CD4-positive, alpha-beta T cell treated with Interleukin-15 for 1 hour (primary cell): ENCODE measurements at places on chromosomes 6 and 20.

- no peak for DNase-seq
These were observed 46.1 kb downstream of the GMPR start for GRCh38 chr6:16284472-16284871.

- DNase-seq = no peak
These were observed 239.4 kb downstream of the PHACTR1 start for GRCh38 chr6:12955956-12956355.

GRCh38 chr6:29597184-29597583 is 12.3 kb downstream of the OR2H2 start:
- no peak for DNase-seq

DNA sequence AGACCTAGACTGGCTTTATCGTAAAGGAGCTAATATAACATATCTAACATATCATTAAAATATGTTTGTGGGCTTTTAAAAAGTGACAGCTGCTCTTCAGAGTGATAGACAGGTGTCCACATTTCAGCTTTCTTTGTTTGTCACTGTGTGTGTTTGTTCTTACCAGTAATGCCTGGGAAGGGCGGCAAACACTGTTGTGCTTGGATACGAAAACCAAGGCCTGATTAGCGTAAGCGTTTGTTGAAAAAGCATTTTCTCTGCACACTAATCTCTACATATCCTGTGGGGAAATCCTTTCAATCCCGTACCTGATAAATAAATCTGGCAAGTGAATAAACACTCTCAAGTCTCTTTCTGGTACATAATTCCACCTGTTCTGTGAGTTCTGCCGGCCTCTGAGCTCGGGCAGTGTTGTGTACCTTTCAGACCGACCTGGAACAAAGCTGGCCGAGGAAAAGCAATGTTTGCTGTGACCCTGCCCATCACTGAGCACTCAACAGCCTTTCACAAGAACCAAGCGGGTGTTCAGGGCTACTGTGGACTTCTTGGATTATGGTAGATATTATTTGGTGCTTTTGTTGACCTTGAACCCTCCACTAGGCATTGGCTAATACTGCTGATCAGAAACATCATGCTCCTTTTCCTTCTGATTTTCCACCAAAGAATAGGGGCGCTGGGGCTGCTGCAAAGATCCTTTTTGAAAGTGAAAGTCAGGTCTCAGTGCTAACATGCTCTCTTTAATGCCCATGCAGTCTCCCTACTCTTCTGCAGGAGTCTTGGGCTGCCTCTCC is 100.4 kb downstream of the CD83 start:
- DNase-seq = no peak

DNA sequence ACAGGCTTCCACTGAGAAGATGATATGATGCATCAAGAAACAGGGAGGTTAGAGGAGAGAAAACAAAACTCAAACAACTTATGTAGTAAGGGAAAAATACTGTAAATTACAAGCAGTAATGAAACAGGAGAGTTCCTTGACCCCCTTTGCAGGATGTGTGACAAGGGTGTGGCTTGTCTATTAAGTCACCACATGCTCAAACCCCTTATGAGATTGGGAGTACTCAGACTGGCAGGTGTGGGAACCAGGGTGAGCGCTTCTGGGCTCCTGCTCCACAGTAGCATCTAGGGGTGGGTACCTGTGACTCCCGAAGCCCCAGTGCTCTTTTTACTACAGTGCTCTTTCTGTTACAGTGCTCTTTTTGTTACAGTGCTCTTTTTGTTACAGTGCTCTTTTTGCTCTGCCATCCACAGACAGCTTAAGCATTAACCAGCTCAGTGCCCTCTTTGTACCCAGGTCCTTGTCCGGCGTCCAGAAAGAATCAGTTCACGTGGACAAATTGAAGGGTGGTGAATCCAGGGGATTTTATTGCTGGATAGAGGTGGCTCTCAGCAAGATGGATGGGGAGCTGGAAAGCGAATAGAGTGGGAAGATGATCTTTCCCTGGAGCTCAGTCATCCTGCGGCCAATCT is 28.7 kb downstream of the OLIG3 start:
- no peak for DNase-seq

DNA sequence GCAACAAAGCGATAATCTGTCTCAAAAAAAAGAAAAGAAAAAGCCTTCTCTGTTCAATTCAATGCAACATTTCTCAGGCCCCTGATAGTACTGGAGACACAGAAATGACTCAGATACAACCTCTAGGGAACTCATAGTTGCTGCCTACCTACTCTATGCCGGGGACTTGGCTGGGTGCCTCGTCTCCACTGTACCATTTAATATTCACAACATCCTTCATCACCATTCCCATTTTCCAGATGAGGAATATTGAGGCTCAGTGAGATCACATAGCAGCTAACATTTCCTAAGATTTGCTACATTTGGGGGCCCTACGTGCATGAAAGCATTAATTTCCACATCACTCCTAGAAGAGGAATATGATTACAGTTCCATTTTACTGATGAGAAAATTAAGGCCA is 7.5 kb downstream of the NOL4L start:
- no peak for DNase-seq

DNA sequence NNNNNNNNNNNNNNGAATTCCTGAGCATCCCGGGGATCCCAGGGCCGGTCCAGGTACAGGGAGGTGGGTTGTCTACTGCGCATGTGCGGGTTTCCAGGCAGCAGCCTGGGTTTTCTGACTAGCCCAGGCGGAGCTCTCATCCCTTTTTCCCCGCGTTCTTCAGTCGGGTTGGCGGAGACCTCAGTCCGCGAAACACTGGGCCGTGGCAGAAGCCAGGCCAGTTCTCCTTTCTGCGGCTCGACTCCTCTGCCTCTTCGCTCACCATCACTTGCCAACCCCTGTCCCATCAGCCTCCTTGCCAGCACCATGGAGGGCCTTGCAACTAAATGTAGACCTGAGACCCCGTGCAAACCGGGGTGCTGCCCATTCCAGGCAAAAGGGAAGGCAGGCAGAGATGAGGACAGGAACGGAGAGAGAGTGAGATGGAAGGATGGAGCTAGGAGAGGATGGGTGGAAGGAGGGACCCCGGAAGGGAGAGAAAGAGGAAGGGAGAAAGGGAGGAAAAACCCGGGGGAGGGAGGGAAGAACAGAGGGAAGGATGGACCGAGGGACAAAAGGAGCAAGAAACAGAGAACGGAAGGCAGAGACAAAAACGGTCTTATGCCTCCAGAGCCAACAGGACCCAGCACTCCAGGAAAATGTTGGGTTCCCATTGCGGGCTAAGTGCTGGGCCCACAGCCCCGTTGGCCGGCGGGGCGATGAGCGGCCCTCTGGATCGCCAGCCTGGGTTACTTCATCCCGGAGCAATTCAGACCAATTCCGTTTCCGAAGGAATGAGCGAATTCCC is 445.4 kb upstream of the DEFB115 start:
- peak; percentile 54 for DNase-seq

DNA sequence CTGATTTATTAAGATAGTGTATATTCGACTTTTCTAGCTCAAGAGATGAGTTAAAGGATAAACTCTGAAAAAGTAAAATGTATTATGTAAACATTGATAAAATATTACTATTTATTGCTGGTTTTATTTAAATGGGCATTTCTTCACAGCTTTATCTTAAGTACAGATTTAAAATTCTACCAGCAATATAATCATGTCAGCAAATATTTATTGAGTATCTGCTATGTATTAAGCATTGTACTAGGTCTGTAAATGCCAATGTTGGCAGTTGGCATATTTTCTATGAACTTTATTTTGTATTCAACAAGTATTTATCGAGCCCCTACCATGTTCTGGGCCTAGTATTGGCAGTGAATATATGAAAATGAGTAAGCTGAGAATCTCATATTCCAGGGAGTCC is 231.0 kb downstream of the FARS2 start:
- DNase-seq = no peak

DNA sequence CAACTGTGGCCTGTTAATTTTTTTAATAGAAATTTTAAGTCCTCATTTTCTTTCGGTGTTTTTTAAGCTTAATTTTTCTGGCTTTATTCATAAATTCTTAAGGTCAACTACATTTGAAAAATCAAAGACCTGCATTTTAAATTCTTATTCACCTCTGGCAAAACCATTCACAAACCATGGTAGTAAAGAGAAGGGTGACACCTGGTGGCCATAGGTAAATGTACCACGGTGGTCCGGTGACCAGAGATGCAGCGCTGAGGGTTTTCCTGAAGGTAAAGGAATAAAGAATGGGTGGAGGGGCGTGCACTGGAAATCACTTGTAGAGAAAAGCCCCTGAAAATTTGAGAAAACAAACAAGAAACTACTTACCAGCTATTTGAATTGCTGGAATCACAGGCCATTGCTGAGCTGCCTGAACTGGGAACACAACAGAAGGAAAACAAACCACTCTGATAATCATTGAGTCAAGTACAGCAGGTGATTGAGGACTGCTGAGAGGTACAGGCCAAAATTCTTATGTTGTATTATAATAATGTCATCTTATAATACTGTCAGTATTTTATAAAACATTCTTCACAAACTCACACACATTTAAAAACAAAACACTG is 10.1 kb downstream of the HFE start:
- peak; percentile 57 for DNase-seq

- DNase-seq = no peak
These were observed 24.9 kb downstream of the DPPA5 start for GRCh38 chr6:73329201-73329600.

GRCh38 chr6:6384520-6384919 is 64.1 kb upstream of the F13A1 start:
- DNase-seq = no peak

GRCh38 chr6:147194652-147195411 is 9.4 kb upstream of the STXBP5 start:
- no peak for DNase-seq

DNA sequence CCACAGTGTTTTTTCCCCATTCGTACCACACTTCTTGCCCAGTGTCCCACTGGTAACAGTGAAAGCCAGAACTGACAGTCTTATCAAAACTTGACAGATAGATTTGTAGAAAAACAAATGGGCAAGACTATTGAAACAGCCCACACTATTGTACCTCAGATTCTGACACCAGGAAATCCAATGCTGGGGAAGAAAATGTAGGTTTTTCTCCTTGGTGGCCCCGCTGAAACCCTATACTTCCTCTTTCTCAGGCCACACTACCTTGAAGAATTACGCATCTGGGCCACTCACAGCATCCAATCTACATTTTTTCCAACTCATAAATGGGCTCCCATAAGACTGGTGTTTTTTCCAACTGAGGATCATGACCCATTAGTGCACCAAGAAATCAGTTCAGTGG is 90.9 kb upstream of the HDDC2 start:
- DNase-seq = no peak

- no peak for DNase-seq
These were observed 56.4 kb downstream of the RFX6 start for GRCh38 chr6:116933485-116933884.

- DNase-seq = no peak
These were observed 104.5 kb upstream of the RNF24 start for GRCh38 chr20:4119854-4120209.

DNA sequence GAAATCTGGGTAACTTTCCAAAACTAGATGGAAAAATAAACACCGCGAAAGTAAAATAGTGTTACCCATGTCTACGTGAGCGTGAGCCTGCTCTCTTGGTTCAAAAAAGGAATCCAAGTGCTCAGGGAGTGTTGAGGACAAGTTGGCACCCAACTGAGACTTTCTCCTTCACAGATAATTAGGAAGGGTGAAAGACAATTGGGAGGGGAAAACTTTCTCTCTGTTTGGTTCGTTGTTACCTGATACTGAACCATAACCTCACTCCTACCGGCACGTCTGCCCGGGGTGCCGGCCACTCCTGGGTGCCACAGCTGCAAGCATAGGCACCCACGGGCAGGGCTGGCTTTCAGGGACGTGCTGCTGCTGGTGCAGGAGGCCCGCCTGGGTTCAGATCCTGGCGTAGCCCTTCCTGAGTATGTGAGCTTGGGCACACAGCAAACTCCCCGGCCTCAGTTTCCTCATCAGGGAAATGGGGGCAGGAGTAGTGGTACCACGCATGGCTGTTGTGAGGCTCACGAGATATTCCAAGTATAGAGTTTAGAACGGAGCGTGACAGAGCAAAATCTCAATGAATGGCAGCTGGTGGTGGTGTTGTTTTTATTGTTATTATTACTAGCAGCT is 38.2 kb upstream of the PMEPA1 start:
- no peak for DNase-seq

DNA sequence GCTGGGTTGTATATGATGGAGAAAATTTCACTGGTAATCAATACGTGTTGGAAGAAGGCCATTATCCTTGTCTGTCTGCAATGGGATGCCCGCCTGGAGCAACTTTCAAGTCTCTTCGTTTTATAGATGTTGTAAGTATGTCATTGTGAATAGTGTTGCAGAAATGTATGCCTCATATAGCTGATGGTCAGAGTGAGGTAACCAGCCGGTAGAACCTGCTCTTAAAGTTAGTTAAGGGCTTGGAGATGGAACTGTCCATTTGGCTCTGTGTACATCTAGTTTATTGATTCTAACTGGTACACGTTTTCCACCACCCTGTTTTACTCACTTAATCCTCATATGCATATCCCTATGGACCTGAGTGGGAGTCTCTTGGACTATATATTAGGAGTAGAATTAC is 73.5 kb downstream of the RTN4IP1 start:
- DNase-seq = no peak

- DNase-seq = no peak
These were observed 1.9 kb upstream of the ZBTB9 start for GRCh38 chr6:33452496-33452895.

DNA sequence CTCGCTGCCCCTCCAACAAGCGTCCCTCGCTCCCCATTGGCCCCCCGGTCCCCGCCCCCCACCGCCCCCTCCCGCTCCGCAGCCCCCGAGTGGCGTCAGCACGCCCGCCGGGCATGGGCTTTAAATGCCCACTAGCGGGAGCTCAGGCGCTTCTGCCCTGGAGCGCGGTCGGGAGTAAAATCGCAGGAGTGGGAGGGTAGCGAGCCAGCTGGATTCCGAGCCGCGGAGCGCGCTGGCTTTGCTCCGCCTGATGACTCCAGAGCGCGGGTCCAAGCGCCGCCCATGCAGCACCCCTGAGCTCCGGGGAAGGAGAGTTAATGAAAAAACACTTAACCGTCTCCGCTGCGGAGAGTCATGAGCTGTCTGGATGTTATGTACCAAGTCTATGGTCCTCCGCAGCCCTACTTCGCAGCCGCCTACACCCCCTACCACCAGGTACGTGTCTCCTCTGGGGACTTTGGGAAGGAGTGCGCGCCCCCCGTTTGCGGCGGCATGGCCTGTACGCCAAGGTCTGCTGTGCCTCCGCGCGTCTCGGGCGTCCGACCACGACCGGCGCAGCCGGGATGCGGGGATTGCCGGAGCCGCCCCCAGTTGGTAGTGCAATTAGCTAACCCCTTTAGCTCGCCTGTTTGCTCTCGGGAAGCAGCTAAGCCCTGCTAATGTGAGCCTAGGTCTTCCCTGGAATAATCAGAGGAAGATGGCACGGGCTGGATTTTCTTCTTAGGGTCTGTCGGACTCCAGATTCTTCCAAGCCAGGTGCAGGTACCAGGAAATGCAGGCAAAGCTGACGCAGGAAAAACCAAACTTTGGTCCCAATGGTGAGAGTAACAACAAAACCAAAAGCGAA is at the start of gene VGLL2:
Gene VGLL2 (plus strand): TSS at position 149 of the 847 bp plus-strand sequence. CDS start 206 bp downstream, at position 355.
- no peak for DNase-seq

- no peak for DNase-seq
These were observed 59.0 kb downstream of the IGF2R start for GRCh38 chr6:160027931-160028330.

DNA sequence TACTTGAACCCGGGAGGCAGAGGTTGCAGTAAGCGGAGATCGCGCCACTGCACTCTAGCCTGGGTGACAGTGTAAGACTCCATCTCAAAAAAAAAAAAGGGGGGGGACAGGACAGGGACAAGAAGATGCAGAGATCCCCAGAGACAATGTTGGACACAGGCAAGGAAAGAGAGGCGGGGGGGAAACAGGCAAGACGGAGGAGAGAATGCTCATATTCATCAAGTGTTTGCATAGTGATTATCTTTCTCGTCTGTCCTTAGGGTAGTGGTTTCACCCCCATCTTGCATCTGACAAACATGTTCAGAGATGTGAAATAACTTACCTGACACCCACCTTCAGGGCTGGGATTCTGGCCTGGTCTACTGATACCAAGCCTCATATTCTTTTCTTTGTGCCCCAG is 29.0 kb downstream of the CHMP4B start:
- no peak for DNase-seq
